ENCODE measurements at places on chromosomes 1 and 21. TPM values are rescaled to one million over a fixed set of nuclear protein-coding genes. Genes with fewer than 3 reads are reported as not detected.

Gene TFF2
- not detected for polyA plus RNA-seq

Gene MATN1
- 2.1 TPM for polyA plus RNA-seq

Gene CBS
- 2.9 TPM for polyA plus RNA-seq

Gene OLIG2
- polyA plus RNA-seq: 0.08 TPM

Gene DIO1
- polyA plus RNA-seq: 0.19 TPM

Gene DAB1
- 5.3 TPM for polyA plus RNA-seq

Gene KANK4
- polyA plus RNA-seq: 10.4 TPM

DNA sequence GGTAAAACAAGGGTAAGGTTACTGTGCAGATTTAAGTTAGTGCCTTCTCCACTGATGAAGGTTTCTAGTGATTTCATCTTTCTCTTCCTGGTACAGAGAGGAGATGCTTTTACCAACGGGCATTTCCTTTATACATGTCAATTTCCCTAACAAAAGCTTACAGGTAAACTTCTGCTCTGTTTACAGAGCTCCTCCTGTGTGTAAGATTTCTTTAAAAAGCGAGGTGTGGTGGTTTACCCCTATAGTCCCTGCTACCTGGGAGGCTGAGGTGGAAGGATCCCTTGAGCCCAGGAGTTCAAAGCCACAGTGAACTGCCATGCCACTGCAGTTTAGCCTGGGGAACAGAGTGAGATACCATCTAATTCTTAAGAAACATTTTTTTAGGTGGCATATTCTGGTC, 40.7 kb upstream of the GORAB start:
- DNase-seq: no peak

- DNase-seq: no peak
Measured at GRCh38 chr1:46030876-46031660, 101.4 kb downstream of the PIK3R3 start.

DNA sequence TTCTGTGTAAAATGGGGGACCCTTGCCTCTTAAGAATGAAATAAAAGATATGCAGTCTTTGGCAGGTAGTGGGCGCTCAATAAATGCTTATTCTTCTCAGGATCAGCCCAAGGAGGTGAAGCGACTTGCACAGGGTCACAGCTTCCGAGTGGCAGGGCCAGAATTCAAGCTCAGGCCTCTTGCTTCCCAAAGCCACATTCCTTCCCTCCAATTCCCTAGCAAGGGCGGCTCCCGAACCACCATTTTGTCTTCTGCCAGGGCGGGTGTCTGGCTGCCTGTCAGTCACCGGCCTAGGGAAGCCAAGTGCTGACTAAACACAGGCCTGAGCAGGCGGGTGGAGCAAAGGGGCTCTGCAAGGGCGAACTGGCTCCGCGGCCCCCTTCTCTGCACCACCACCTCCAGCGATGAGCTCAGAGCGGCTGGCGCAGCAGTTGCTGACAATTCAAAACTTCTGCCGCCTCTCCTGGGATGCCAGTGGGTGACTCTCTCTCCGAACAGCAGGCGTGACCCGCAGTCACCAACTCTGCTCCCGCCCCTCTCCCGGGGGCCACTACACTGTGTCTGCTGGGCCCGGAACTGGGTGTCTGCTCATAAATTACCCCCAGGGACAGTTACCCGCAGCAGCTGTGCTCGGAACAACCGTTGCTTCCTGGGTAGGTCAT, 10.8 kb downstream of the GPR3 start:
- DNase-seq: peak; percentile 80

DNA sequence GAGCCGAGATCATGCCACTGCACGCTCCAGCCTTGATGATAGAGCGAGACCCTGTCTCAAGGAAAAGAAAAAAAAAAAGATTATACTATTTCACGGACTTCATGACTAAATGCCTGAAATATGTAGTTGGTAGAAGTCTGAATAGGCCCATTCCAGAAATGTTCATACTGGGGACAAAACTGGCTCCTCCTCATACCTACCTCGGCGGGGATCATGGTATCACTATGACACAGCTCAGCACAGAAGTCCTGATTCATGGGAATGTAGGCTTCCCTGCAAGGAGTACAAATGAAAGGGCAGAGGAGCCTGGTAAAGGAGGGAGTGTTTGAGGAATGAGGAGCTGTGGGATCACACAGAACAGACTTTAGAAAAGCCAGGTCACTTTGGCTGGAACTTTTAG, 5.0 kb downstream of the SPATA46 start:
- DNase-seq: no peak

GRCh38 chr1:216824511-216824910, 101.3 kb upstream of the ESRRG start:
- no peak for DNase-seq

GRCh38 chr1:91745640-91746373, 140.1 kb downstream of the TGFBR3 start:
- DNase-seq: no peak

DNA sequence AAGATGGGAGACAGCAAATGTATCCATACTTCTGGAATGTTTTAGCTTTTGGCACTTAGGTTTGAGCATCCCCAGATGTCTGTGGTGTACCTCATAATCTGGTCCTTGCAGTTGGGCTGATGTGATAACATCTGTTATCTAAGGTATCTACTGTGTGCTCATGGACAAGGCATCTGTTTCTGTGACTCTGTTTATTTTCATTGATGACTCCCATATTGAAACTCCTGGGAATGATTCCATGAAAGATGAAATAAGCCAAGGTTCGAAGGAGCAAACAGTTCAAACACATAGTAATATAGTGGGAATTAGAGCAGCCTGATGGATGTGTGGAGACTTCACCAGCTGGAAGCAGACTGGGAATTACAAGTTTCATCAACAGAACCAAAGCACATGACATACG, 20.7 kb upstream of the TRIM45 start:
- peak; percentile 75 for DNase-seq

DNA sequence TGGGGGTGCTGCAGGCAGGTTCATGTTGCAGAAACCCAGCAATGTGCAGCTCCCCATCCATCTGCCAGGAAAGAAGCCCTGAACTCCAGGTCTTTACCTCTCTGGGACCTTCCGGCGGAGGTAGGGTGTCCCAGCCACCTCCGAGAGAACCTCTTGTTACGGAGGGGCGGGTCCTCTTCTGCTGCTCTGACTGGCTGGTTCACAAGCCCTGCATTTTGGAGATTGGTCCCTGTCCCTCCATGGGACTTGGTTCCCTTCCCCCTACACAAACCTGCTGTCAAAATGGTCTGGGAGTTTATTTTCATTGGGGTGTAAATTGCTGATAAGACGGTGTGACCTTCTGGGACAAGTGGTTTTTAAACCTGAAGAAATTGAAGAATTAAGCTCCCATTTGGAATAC, 8.0 kb upstream of the CELSR2 start:
- no peak for DNase-seq

GRCh38 chr1:22450351-22451021, 1.2 kb upstream of the ZBTB40 start:
- no peak for DNase-seq

- peak; percentile 72 for DNase-seq
Measured at GRCh38 chr1:186985889-186986491, 157.2 kb downstream of the PLA2G4A start.

GRCh38 chr1:66119148-66119547, 326.5 kb downstream of the PDE4B start:
- no peak for DNase-seq

GRCh38 chr1:46681333-46682034, 9.8 kb downstream of the TEX38 start:
- no peak for DNase-seq

All from muscle of back (tissue), 13 donors.